Brain pericyte (primary cell): ENCODE measurements at places on chromosomes 2 and 18.
A peak's percentile ranks its signal among the peaks of the same experiment; 100 is the strongest.

GRCh38 chr2:27185331-27186026 lies 26.4 kb upstream of the ATRAID start:
- no peak for DNase-seq

GRCh38 chr2:55901322-55901721 lies 22.3 kb downstream of the EFEMP1 start:
- no peak for DNase-seq

GRCh38 chr2:18119883-18120282 lies 241.4 kb downstream of the KCNS3 start:
- no peak for DNase-seq

- peak; percentile 98 for DNase-seq
These were observed at the start of the genes AUP1 and HTRA2 for GRCh38 chr2:74529357-74530238. TSS of gene AUP1 (minus strand) at chr2:74529706. CDS start at chr2:74529629, 77 bp downstream. TSS of gene HTRA2 (plus strand) at chr2:74529933. CDS start at chr2:74530007, 74 bp downstream.

- DNase-seq = no peak
These were observed 31.6 kb downstream of the CYBRD1 start for GRCh38 chr2:171553858-171554257.

GRCh38 chr18:47847635-47848034 lies 82.8 kb downstream of the SMAD2 start:
- DNase-seq = no peak

DNA sequence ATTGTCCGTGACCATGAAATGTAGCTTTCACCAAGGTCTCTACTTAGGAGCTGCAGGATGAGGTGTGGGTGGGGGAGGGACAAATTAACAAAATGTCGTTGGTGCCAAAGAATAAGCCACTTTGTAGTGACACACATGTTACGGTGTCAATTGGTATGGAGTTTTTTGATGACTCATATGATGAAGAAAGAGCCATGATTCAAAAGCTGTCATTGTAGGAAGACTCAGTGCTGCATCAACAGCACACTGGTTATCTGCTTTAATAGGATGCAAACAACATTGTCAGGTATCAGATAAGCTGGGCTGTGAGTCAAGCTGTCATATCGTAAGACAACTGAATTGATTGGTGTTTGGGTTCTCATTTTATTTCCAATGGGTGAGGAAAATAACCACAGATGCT lies 36.6 kb upstream of the BOD1L2 start:
- DNase-seq = no peak

DNA sequence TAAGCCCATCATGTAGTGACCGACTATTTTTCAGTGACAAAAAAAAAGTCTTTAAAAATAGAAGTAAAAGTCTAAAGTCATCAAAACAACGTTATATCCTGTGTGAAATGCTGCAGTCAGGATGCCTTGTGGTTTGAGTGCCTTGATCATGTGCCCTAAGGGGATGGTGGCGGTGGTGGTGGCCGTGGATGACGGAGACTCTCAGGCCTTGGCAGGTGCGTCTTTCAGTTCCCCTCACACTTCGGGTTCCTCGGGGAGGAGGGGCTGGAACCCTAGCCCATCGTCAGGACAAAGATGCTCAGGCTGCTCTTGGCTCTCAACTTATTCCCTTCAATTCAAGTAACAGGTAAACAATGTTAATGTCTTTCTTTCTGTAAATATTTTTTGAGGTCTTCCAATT lies at the start of gene CD28:
TSS of gene CD28 (plus strand) at position 237 of the 400 bp plus-strand sequence. CDS start at position 295, 58 bp downstream.
- DNase-seq = no peak

DNA sequence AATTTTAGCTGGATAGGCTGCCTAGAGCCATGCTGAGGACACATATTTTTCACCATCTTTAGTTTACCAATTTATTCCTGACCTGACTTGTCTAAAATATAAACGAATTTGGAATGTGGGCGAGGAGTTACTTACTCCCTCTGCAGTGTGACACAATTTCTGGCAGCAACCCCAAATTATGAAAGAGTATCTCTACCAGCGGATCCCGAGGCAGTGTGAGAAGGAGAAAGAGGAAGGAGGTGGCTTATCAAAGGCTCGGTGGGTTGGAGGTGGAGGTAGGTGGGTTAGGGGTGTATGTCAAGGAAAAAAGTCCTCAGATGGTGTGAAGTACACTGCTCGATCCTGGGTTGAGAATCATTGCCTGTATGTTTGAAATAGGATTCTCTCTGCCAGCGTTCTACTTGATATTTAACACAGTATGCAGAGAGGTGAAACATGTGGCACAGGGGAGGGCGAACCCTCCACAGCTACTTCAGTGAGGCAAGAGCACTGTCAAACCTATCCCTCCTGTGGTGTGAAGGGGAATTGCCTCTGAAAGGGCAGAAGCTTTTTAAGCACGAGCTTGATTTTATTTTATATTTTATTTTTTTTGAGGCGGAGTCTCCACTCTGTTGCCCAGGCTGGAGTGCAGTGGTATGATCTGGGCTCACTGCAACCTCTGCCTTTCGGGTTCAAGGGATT lies 76.0 kb downstream of the RFTN2 start:
- no peak for DNase-seq

GRCh38 chr2:34408100-34408499 lies 809.0 kb upstream of the FAM98A start:
- no peak for DNase-seq

DNA sequence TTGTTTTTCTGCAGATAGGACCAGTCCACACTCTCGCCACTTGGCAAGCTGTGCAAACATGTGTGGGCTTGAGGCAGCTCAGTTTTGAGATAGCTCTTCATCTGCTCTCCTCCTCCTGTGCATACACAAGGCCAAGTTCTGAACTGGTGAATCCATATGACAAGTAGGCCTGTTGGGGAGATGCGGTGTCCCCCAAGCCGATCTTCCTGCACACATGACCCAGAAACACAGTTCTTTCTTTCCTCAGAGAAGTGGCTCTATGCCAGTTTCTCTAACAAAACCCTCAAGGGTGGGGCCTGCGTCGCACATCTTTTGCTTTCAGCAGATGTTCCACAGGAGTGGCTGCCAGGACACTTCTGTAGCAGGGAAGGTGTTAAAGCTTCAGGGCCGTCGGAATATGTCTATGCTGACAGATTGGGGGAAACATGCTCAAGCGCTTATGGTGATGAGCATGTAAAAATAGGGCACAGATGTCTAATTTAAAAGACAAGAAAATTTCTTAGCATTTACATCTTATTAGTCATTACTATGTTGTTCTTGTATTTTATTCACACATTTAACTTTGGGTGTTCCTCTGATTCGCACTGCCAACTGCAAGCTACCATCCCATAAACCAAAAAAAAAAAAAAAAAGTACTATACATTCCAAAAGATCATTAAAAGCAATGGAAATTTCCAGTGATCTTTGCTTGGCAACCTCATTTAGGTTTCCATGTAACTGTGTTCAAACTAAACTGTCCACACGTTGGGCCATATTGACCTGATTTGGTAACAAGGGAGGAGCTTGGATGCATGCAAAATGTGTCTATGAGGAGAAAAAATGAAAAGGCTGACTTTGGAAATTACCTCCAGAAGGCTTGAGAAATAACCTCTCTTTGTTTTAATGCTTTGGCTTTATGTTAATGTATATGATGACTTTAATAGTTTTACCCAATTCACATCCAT lies 1055.5 kb upstream of the KLHL29 start:
- no peak for DNase-seq
